ENCODE measurements at places on chromosomes 2 and 18.
A peak's percentile ranks its signal among the peaks of the same experiment; 100 is the strongest.

GRCh38 chr2:36775261-36775660 lies 78.8 kb downstream of the VIT start:
- no peak for DNase-seq

- DNase-seq, result peak; percentile 19
These were observed 23.8 kb upstream of the BAZ2B start for GRCh38 chr2:159640176-159640575.

DNA sequence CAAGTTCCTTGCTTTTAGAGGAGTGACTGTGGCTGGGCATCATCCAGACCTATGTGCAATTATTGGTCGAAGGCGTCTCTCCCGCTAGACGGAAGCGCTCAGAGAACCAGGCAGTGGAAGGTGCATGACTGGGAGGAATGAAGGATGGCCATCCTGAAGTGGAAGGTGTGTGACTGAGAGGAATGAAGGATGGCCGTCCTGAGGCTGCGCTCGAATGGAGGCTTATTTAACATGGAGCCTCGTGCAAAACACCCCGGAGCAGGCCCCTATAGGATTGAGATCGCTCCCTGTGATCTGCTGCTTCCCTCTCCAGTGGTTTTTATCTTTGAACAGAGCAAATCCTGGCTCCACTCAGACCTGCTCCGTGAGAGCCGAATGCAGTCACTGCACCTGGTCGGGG lies 140.2 kb upstream of the ID2 start:
- DNase-seq, result no peak

GRCh38 chr18:28075501-28075900 lies 101.4 kb downstream of the CDH2 start:
- no peak for DNase-seq

- no peak for DNase-seq
These were observed 43.5 kb upstream of the NXPH2 start for GRCh38 chr2:138823666-138824065.

- DNase-seq, result peak; percentile 34
These were observed 88.0 kb upstream of the ZCCHC2 start for GRCh38 chr18:62434798-62435197.

DNA sequence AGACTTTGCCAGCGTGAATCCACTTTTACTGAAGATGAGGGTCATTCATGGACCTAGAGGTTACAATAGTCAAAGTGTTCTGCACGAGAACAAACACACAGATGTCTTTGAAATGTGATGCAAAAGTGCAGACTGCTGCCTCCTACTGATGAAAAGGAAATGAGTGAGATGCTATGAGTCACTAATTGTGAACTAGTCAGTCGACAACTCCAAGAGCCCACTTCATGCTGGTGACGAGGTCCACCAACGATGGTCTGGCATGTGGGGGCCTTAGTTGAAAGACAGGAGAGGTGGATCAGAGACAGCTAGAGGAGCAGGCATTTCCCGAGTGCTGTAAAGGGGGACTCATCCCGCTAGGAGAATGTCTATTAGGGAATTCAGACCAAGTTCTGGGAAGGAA lies 17.1 kb upstream of the ZNF236 start:
- peak; percentile 17 for DNase-seq

DNA sequence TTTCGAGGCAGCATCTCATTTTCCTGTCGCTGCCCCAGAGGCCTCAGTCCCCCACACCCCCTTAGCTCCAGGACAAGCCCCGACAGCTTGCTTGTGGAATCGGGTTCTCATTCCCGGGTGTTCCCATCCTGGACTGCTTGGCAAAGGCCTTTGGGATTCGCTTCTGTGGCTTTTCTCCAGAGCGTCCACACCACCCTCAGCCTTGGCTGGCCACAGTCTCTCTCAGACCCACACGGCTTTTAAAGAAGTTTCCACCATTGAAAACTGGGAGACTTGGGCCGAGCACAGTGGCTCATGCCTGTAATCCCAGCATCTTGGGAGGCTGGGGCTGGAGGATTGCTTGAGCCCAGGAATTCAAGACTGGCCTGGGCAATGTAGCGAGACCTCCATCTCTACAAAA lies 2.7 kb downstream of the ESPNL start:
- DNase-seq, result no peak

DNA sequence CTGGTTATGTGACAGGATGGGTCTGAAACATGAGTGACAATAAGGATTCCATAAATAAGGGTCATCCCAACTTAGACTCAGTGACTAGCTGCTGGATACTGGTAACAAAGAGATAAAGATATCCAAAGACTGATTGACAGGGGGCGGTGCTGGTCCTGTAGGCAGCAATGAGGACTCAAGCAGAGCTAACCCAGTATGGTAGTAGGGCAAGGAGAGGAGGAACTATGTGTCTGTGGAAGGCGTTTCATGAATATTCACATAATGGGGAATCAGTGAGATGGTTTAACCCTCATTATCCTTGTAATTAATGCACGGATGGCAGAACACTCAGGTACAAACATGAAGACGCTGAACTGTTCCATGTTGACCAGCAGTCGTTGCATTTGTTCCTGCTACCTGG lies 102.5 kb upstream of the EML6 start:
- DNase-seq, result no peak

DNA sequence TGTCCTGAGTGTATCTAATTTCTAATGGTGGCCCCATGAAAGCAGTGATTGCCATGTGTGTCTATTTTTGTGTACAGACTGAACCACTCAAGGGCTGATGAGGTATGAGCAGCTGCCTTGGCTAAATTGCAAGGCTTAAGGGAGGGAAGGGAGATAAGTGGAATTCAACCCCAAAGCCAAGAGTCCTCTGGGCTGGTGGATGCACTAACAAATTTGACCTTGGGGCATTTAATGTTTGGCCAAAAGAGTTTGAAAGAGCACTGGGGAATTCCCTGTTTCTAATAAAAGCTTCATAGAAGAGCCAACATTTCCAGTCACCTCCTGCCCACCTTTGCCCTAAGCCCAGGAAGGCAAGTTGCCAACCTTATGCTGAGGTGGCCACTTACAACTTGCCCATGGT lies 172.1 kb downstream of the SETBP1 start:
- peak; percentile 12 for DNase-seq

DNA sequence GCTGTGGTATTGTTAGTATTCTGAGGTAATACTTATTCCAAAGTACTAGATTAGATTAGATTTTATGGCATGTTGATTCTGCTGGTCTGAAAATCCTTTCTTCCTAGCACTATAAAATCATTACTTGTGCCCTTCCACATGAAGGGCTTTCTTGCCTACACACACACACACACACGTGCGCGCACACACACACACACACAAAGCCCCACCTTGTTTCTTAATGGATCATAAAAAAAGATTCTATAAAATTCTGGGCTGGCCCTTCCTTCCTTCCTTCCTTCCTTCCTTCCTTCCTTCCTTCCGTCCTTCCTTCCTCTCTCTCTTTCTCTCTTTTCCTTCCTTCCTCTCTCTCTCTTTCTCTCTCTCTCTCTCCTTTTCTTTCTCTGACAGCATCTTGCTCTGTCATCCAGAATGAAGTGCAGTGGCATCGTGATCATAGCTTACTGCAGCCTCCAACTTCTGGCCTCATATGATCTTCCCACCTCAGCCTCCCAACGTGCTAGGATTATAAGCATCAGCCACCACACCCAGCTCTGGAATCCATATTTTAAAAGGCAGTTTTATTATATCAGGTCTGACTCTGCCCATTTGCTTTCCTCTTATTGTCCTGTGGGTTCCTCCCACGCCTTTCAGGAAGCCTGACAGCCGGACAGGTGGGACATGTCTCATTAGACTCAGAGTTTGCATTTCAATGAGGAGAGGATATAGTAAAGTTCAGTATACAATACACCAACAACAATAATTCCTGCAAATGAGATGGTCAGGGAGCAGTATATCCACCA lies 321.1 kb downstream of the PIK3C3 start:
- no peak for DNase-seq

DNA sequence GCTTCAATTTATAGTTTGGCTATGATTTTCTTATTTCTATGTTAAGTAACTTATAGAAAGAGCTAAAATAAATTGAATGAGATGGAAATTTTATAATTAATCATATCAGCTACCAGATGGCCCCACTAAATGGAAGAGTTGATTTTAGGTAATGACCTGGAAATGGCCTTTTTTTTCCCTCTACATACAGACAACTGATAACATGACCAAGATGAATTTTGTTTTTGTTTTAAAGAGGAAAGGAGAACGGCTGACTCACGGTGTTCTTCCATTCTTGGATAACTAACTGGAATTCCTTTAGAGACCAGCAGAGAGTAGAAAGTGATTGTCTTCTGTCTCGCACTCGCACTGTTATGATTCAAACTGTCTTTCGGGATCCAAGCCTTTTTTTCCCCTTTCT lies 91.0 kb downstream of the TMEM185B start:
- peak; percentile 10 for DNase-seq

- peak; percentile 15 for DNase-seq
These were observed 101.9 kb downstream of the NFATC1 start for GRCh38 chr18:79497638-79498081.

DNA sequence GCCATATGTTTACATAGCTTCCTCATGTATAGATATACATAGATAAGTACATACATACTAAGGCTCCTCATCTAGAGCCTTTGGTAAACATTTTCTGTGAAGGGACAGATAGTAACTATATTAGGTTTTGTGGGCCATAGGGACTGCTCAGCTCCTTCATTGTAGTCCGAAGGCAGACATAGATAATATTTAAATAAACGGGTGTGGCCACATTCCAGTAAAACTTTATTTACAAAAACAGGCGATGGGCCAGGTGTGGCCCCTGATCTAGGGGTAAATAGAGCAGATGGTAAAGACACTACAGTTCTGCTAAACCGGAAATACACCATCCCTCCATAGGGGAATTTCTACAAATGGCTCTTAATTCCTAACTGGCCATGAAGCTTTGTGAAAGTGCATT lies 7.3 kb downstream of the COQ10B start:
- no peak for DNase-seq

GRCh38 chr2:215436705-215437565 lies 1.1 kb upstream of the FN1 start:
- peak; percentile 56 for DNase-seq

DNA sequence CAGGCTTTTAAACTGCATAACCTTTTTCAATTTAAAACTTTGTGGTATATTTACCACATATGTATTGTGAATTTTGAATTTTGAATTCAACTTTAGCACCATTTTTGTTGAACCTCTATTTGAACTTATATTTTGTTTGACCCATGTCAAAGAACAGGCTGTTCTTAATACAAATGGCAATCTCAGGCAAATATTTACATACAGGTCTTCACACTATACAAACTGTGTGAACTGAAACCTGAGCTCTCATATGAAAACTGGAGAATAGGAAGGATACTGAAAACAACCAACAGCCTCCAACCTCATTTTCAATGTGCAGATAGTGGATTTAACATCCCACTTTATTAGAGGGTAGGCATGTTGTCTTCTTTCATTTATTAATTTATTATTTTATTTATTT lies 491.8 kb downstream of the KCNJ3 start:
- DNase-seq, result no peak

DNA sequence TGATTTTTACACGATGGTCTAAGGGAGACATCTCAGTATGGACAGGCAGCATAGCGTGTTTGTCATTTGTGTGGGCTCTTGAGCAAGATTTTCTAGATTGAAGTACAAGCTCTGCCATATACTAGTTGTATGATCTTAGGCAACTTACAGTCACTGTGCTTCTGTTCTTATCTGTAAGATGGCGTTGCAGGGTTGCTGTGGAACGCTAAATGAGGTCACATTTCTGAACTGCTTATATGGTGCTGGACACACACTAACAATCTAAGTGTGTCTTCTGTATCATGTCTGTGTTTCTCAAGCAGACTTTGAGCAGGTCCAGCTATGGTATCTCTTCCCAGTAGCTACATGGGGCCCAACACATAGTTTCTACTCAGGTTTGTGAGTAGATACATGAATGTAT lies 29.2 kb downstream of the PARD3B start:
- DNase-seq, result no peak

GRCh38 chr2:170148161-170148560 lies 29.8 kb upstream of the MYO3B start:
- no peak for DNase-seq

DNA sequence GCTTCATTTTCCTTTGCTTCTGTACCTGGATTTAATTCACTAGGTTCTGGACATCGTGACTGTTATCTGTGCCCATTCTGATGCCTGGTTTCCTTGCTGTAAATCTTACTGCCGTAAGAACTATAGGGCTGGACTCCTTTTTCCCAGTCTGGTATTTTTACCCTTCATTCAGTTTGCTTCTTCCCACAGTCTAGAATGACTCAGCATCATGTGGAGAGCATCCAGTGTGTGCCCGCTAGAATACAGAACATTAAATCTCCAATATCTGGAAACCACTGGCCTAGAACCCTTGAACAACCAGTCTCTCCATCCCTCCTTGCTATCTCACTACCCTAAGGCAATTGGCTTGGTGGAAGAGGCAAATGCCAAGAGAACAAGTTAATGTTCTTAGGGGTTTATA lies 1075.4 kb upstream of the ZEB2 start:
- peak; percentile 13 for DNase-seq

- no peak for DNase-seq
These were observed 28.3 kb upstream of the KCNS3 start for GRCh38 chr2:17850151-17850550.

- no peak for DNase-seq
These were observed 3.5 kb upstream of the NMUR1 start for GRCh38 chr2:231533777-231534125.

DNA sequence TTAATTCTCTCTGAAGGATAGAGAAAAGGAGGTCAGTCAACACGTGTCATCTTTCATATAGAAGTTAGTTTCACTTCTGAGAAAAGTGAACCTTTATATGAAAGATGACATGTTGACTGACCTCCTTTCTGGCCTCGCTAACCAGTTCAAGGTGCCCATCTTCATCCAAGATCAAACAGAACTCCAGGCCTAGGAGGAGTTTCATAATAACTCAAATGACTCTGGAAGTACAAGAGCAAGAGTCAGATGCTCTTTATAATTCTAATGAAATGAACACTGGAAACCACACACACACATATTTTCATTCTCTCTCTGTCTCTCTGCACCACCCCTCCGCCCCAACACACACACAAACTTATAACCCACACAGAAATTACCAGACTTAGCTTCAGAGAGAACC lies 16.3 kb downstream of the ANKRD44 start:
- DNase-seq, result peak; percentile 13

GRCh38 chr18:56921896-56922480 lies 224.9 kb upstream of the BOD1L2 start:
- no peak for DNase-seq

- no peak for DNase-seq
These were observed 210.4 kb downstream of the SOCS6 start for GRCh38 chr18:70499218-70499691.

DNA sequence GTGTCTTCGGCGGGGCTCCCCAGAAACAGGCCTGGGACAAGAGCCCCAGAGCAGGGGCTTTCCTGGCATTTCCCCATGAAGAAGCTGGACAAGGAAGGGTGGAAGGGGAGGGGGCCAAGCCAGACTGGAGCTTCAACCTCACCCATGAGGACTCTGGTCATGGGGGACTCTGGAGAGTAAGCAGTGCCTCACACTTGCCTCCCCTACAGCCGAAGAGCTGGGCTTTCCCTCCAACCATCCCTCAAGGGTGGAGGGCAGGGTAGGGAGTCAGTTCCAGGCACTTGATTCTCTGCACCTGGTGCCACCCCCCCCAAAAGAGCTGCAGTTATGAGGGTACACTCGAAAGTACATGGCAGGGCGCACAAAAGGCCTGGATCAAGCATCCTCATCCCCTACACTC lies 246.6 kb downstream of the TFCP2L1 start:
- DNase-seq, result no peak

- DNase-seq, result no peak
These were observed 47.1 kb upstream of the ATG16L1 start for GRCh38 chr2:233204286-233204936.
